ENCODE measurements at places on chromosomes 1 and 21.

- DNase-seq, result no peak
These were observed 55.4 kb downstream of the SLC37A1 start for GRCh38 chr21:42568866-42569731.

DNA sequence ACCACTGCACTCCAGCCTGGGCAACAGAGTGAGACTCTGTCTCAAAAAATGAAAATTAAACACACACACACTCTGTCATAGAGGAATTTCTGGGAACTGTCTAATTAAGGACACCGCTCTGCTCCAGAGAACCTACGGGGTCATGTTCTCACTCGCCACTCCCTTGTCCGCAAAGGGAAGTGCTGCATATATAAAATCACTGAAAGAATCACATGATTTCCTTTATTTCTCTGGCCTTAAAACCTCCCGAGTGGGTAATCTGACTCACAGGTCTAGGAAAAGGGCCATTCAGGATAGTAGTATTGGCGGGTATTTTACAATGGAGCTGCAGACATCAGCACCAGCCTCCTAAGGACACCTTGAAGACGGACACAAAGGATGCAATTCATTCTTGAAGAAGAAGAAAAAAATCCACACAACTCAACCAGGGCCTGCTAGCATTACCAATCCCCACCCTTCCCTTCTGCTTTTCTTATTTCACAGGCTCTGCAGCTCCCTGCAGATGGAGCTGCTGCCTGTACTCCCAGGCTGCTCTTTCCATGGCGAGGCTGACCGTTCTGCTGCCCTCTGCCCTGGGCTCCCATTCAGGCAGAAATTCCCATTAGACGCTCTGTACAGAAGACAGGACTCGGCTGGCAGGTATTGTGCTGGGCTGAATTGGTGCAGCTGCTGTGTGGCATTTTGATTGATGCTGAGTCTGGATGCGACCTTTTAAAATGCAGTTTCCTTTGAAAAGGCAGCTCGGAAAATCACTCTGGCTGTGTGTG, 53.3 kb upstream of the FAM89A start:
- no peak for DNase-seq

DNA sequence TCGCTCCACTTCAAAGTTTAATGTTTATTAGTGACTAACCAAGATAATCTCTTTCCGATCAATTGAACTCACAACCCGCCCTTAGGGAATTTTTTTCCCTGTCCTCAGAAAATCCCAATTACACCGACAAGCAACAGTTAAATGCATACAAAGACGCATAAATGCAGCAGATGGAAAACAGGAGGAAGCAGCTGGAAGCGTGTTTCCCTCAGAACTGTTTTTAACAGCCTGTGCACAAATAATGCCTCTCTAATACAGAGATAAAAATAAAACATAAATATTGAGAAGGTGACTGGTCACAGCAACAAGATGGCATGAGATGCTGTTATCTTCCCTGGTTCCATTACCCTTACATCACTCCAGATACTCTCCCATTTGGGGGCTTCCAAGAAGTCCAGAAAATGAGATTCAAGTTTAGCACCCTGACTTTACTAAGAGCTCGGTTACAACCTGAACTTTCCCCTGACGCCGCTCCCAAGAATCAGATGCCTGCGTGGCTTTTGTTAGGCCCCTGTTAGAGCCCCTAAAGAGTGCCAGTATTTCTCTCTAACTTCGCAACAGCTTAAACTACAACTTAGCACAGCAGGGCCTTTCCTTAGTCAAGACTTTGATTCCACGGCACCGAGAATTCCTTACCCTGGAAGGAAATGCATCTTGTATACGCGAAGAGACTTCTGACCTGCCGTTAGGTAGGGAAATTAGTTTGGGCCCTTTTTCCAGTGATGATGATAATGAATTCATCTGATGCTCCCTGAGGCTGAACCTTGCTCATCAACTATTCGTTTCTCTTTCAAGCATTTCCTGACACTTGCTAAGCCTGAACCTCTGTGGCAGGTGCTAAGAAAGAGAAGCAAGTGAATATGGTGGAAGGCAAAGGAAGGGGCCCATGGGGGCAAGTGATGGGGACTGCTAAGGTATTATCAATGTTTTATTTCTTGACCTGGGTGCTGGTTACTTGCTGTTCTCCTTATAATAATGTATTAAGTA, 137.7 kb upstream of the SMYD2 start:
- DNase-seq, result no peak

DNA sequence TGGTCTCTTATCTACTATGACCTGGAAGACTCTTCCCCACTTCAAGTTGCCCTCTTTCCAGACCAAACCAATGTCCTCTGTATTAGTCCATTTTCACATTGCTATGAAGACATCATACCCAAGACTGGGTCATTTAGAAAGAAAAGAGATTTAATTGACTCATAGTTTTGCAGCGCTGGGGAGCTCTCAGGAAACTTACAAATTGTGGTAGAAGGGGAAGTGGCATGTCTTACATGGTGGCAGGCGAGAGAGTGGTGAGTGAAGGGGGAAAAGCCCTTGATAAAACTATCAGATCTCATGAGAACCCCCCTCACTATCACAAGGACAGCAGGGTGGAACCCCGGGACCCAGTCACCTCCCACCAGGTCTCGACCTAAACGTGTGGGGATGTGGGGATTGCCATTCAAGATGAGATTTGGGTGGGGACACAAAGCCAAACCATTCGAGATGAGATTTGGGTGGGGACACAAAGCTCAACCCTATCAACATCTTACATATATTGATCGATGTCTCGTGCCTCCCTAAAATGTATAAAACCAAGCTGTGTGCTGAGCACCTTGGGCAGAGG, 14.2 kb upstream of the AGPAT3 start:
- DNase-seq, result no peak

- DNase-seq, result no peak
These were observed 61.3 kb upstream of the MUTYH start for GRCh38 chr1:45401524-45401923.

Data from smooth muscle cell of the brain vasculature (primary cell).